Erythroblast (primary cell): ENCODE measurements at places on chromosomes 16 and 17.

- peak; percentile 10 for DNase-seq
Measured at GRCh38 chr17:41153856-41154255, 4.2 kb upstream of the KRTAP4-5 start.

GRCh38 chr16:85252014-85252413, 139.7 kb upstream of the CIBAR2 start:
- no peak for DNase-seq

DNA sequence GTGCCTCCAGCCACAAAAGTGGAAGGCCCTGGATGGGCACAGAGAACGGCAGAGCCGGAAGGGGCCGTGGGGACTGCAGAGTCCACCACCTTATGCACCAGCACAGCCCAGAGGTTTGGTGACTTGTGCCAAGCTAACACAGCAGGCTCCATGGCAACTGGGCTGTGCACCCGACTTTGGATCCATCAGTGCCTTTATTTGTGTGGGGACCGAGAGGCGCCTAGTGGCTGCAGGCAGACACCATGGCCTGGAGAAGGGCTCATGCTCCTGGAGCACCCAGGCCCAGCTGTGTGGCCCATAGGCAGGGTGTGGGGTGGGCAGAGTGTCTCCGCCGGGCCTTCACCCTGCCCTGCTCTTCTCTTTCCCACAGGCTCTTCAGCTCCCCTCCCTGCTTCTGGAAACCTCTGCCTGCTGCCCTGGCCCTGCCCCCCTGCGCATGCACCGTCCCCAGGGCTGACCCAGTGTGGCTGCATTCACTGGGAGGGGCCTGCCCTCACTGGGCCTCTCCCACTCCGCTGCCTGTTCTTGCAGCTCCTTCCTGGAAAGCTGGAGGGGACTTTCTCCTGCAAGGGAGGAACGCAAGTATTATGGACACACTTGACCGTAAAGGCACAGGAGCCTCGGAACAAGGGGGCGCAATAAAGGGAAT, 10.1 kb downstream of the C16orf90 start:
- DNase-seq = no peak

GRCh38 chr16:20901436-20902112, 1.0 kb downstream of the LYRM1 start:
- peak; percentile 58 for DNase-seq

DNA sequence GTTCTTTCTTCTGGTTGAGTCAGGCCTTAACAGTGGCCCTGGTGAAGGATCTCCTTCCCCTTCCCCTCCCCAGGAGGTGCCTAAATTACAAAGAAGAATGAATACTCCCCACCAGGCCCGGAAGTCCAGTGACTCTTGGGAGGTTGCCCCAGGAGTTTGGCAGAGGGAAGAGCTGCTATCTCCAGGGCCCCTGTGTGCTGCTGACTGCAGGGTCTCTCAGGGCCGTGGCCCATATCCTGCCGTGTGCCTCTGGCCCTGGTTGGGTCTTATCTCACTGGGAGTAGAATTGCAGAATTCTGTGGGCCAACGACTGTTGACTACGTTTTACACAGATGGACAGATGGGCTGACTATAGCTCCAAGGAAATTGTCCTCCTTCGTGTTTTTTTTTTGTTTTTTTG, 28.0 kb downstream of the AKAP1 start:
- DNase-seq = no peak
